ENCODE measurements at places on chromosomes 5 and 9.
A peak's percentile ranks its signal among the peaks of the same experiment; 100 is the strongest.

GRCh38 chr9:128087262-128087661 lies 19.2 kb downstream of the SLC25A25 start:
- no peak for DNase-seq

DNA sequence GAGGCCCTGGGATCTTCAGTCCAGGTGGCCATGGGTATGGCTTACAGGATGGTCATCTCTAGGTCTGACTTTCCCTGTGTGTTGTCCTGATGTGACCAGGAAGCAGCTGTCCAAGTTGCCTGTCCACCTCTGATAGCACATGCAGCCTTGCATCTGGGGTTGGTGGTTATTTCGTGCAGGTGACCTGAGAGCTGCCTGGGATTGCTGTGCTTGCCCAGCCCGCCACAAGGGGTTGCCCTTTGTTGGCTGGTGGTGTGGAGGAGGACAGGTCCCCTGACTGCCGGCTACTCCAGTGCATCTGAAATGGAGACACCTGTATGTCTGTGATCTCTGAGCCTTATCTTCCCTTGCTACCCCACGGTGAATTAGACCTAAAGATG lies 212.6 kb downstream of the ARHGAP26 start:
- no peak for DNase-seq

GRCh38 chr5:169577951-169578350 lies 5.6 kb upstream of the SPDL1 start:
- DNase-seq, result no peak

GRCh38 chr5:82097-82496 lies 9.9 kb upstream of the PLEKHG4B start:
- no peak for DNase-seq

GRCh38 chr5:164869325-164869724 lies 1363.9 kb downstream of the MAT2B start:
- no peak for DNase-seq

DNA sequence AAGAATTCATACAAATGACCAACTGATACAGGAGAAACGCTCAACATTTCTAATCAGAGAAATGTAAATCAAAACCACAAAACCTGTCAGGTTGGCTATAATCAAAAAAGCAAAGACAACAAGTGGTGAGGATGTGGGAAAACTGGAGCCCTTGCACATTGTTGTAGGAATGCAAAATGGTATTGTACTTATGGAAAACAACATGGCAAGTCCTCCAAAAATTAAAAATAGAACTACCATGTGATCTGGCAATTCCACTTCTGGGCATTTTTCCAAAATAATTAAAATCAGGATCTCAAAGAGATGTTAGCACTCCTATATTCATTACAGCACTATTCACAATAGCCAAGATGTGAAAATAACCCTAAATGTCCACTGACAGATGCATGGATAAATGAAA lies 76.1 kb downstream of the FNIP1 start:
- DNase-seq, result no peak

- peak; percentile 81 for DNase-seq
Observed at GRCh38 chr5:177133853-177134696, 502 bp downstream of the NSD1 start.

GRCh38 chr5:147464211-147464610 lies 45.7 kb downstream of the DPYSL3 start:
- peak; percentile 47 for DNase-seq

- no peak for DNase-seq
Observed at GRCh38 chr9:137786511-137786920, 91.1 kb upstream of the CACNA1B start.

GRCh38 chr9:128712451-128713410 lies 10.4 kb downstream of the PKN3 start:
- no peak for DNase-seq

DNA sequence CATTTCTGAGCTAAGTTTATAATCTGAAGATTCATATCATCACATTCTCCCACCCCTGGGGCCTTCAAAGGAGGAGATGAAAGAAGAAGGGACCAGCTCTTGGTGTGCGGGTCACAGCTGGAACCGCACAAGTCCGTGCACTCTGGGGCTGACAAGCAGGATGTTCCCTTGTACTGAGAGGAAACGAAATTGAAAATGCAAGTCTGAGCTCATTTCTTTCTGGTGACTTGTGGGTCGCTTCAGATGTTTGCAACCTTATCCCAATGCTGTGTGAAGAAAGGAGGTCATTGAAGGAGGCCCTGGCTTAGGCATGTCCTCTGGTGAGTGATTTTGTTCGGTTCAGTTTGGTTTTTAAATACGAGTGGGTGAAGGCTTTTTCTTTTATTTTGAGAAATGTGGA lies 59.6 kb downstream of the C9orf152 start:
- peak; percentile 17 for DNase-seq

- DNase-seq, result no peak
Observed at GRCh38 chr9:14760060-14760459, 37.5 kb upstream of the CER1 start.

- DNase-seq, result no peak
Observed at GRCh38 chr9:89309608-89310474, 1.2 kb upstream of the CKS2 start.

- DNase-seq, result no peak
Observed at GRCh38 chr9:21255538-21256212, 15.9 kb upstream of the IFNA14 start.

DNA sequence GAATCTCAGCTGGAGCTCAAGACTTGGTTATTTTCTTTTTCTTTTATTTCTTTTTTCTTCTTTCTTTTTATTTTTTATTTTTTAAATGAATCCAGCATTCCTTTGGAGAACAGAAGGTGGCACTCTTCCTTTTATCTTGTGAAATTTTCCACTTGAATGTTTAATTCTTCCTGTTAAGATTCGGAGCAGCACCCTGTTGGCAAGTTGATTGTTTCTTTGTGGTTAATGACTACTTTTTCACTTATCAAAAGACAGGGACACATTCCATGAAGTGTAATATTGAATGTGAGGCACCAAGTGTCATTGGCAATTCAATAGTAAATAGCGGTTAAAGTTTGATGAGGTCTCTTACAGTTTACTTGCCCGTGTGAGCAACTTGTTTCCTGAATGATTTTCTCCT lies 240.5 kb upstream of the CHD1 start:
- DNase-seq, result peak; percentile 42

DNA sequence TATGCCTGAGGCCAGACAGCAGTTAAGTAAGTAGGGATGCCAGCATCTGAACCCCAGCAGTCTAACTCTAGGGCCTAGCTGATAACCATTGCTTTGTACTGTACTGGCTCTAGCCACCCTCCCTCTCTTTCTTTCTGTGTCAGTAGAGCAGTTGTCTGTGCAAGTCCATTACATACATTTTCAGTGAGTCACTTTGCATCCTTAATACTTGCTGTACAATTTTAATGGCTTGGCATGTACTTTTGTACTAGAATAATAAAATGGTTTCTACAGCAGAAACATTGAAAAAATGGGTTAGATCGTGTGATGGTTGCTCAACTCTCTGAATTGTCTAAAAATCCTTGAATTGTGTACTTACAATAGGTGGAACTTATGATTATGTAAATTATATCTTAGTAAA lies 1.5 kb upstream of the TTC39B start:
- DNase-seq, result no peak

DNA sequence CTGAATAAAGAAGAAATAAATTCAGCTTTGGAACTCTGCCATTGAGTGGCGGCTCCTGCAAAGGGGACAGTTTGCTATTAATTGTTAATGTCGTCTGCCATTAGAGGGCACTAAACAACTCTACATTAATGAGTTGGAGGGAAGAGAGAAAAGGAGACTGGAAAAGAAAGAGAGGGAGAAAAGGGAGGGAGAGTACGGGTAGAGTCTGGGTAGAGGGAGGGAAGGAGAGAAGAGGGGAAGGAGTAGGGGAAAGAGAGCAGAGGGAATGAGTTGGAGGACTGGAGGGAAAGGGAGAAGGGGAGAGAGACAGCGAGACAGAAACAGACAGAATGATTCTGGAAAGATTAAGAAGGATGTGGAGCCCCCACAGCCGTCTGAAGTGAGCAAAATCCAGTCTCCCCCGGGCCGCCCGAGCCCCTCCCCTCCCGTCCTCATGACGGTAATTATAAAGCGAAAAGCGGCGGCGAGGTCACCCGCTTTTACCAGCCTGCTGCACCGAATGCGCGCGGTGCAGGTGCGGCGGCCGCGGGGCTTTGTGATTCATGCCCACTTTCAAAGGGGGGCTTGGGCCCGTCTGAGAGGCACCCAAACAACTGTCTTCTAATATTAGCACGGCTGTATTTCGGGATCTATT lies 1.9 kb upstream of the FST start:
- peak; percentile 52 for DNase-seq

DNA sequence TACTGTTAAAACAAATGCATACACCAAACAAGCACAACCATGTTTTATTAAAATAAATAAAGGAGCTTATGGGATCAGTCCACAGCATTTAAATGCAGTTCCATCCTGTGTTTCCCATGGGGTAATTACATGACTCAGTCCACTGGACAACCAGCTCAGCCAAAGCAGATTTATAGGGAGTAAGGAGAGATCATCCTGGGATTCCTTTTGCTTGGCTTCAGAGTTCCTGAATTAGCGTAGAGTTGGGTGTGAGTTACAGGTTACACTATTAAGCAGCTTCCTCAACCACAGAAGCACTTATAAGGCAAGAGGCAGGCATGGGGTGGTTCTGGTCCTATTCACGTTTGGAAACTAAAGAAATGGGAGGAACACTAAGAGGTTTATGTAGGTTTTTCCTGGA lies 381.1 kb upstream of the ACTBL2 start:
- no peak for DNase-seq

DNA sequence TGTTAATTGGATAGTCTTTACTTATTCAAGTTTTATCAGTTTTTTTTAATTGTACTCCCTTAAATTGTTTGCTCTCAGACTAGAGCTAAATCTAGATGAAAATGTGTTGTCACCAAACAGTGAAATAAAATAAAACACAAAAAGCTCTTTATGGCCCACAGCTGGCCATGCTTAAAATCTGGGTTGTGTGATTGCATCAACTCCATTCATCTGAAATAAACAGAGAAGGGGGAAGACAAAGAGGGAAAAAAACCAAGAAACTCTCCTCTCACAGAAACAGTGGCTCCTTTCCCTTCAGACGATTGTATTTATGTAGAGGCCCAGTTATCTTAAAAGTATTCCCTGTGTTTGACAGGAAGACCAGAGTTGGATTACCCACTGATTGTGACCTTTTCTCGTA lies 422.4 kb downstream of the IRX1 start:
- no peak for DNase-seq

GRCh38 chr5:172429201-172429940 lies 25.0 kb downstream of the SH3PXD2B start:
- peak; percentile 84 for DNase-seq

GRCh38 chr5:132662925-132663770 lies 5.2 kb downstream of the IL13 start:
- peak; percentile 6 for DNase-seq

DNA sequence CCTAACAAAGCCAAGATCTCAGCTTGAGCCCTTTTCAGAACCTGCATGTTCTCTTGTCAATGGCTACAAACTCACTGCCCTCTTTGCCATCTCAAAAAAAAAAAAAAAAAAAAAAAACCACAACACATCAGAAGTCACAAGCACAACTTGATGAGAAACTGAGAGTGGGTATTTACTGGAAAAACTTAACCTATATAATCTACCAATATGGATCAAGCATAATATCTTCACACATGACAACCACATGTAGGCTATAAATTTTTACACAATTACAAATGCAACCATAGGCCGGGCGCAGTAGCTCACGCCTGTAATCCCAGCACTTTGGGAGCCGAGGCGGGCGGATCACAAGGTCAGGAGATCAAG lies 9.0 kb downstream of the MTMR12 start:
- DNase-seq, result no peak

DNA sequence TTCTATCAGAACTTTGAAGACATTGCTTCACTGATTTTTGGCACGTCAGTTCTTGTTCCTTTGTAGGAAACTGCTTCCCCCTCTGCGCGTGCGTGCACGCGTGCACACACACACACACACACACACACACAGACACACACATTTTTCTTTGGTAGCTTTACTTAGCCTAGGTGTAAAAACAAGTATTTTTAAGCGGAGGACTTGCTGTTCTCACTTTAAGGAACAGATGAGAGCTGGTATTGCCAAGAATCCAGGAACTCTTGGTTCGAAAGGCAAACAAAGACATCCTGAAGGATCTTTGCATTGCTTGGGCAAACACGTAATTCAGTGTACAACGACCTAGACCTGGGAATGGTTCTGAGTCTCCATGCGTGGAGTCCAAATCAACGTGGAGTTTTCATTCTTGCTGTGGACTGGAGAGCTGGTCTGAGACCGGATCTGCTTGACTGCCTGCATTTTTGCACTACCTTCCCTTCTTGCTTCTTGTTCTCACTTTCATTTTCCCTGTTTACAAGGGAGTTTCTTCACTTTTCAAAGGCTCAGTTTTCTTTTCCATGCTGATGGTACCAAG lies 8.2 kb downstream of the TMEM268 start:
- peak; percentile 75 for DNase-seq

DNA sequence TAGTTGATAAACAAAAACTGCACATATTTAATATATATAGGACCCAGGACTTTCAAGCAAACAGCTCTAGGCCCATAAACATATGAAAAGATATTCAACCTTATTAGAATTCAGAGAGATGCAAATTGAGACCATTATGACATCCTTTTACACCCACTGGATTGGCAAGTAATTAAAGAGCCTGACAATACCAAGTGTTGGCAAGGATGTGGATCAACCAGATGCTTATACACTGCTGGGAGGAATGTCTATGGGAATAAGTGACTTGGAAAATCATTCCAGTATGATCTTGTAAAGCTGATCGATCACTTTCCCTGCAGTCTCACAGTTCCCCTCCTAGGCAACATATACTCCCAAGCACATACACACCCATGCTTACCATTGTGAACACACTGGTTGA lies 15.5 kb upstream of the TCOF1 start:
- DNase-seq, result no peak

DNA sequence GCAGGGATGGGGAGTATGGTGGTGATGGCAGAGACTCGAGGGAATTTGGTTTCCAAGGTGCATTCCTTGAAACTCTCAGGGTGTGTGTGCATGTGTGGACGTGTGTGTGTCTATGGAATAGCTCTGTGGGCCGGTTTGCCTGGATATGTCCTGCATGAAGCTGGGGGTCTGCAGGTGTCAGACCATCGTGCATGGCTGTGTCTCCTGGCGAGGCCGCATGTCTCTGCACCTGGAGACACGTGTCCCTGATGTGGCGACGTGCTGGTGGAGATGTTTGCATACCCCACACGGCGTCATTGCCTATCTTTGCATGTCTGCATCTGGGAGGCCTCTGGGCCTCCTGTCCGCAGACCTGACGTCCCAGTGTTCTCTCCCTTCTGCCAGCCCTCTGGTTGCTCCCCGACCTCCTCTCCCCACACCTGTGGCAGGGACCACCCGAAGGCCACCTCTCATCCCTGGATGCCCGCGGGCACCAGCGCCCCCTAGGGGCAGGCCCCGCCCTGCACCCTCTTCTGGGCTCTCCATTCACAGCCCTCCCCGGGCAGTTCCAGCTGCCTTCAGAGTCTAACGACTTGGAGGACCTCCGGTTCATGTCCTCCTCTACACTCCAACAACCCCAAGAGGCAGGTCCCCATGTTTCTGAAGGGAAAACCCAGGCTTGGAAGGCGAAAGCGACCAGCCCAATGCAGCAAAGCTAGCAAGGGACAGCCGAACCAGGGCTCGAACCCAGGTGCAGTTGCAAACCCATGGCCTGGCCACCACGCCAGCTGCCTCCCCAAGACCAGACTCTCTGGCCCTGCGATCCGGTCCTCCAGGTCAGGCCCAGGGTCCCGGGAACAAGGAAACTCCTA lies 88.6 kb downstream of the LMX1B start:
- peak; percentile 47 for DNase-seq

- no peak for DNase-seq
Observed at GRCh38 chr5:143251190-143251589, 152.3 kb downstream of the NR3C1 start.
